ENCODE measurements at places on chromosomes 1 and 21.

- no peak for DNase-seq
Measured at GRCh38 chr1:29975036-29975694, 738.8 kb downstream of the PTPRU start.

- no peak for DNase-seq
Measured at GRCh38 chr1:183082650-183083049, 59.4 kb downstream of the LAMC1 start.

- no peak for DNase-seq
Measured at GRCh38 chr1:155309423-155310021, 856 bp downstream of the FDPS start.

DNA sequence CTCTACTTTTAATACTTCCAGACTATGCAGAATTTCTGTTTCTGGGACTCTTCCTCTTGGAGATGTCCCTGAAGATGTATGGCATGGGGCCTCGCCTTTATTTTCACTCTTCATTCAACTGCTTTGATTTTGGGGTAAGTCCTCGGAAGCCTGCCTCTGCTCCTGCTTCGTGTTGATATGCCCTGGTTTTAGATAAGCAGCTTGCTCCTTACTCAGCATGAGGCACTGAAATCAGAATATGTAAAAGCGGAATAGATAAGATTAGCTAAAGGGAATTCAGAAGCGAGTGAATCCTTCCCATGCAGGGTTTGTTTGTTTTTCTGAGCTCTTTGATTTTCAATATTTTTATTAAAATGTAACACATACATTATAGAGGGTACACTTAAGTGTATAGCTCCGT, 234.7 kb downstream of the CACNA1E start:
- no peak for DNase-seq

GRCh38 chr1:206969090-206969489, 1.2 kb downstream of the FCAMR start:
- DNase-seq: no peak

DNA sequence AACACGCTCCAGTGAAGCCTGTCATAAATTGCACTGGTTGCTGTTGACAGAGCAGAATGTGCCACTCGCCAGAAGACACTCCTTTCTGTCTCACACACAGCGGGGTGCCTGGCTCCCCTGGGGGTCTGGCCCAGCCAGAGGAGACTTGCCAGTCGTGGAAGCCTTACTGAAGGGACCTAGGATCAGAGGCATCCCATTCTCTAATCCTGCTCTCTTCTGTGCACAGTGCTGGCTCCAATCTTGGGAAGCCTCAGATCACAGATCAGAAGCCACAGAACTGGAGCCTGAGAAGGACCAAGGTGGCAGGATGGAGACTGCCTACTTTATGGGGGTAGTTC, 1.4 kb downstream of the SLC9A1 start:
- DNase-seq: no peak

Measured in activated T-helper 9 cell treated with anti-CD3 and anti-CD28 coated beads, Interleukin-2, amount 50 U/mL, for 16 hours (primary cell).